ENCODE measurements at places on chromosomes 4 and X. TPM values are rescaled to one million over a fixed set of nuclear protein-coding genes. Genes with fewer than 3 reads are reported as not detected.

DNA sequence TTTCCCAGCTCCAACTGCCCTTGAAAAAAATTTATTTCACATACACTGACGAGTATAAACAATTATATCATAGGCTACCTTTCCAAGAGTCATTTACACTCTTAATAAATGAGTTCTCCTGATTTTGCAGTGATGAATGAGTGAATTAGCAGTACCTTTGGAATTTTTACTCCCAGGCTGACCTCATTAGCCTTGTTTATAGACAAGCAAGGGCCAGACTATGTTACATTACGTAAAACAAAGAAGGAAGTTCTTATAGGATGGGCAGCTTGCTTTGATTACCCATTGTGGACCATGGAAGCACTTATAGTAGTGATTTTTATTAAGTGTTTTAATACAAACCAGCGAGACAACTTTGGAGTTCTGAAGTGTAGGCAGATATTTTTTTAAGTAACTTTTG, 112.9 kb upstream of the C1QTNF7 start:
- DNase-seq = no peak

DNA sequence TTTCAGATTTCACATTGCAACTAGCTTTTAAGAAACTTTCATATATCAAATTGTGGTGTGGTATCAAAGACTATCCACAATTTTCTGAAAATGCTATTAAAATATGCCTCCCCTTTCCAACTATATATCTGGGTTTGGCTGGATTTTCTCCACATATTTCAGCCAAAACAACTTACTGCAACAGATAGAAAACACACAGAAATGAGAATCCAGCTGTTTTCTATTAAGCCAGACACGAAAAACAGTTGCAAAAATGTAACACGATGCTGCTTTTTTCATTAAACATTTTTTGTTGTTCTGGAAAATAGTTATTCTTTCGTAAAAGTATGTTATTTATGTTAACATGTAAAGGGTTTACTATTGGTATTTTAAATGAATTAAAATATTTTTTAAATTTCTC, 33.1 kb downstream of the DCTD start:
- peak; percentile 78 for DNase-seq

DNA sequence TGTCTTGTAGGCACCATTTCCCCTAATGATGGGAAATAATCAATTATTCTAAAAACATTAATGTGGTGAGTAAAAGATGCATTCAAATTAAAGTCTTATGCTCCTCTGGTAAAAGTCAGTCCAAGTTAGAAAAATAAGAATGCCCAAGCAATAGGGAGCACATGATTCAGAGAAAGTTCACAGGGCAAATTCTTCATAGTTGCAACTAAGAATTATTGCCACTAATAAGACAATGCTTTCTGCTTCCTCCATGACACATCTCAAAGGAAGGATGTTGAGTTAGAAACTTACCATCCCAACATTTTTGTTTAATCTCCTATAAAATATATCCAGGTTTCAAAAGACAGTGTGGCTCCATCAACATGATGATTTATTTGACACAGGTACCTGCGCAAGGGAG, 26.3 kb downstream of the PHOX2B start:
- DNase-seq = no peak

- DNase-seq = no peak
Observed at GRCh38 chr4:11341337-11342043, 87.2 kb downstream of the HS3ST1 start.

DNA sequence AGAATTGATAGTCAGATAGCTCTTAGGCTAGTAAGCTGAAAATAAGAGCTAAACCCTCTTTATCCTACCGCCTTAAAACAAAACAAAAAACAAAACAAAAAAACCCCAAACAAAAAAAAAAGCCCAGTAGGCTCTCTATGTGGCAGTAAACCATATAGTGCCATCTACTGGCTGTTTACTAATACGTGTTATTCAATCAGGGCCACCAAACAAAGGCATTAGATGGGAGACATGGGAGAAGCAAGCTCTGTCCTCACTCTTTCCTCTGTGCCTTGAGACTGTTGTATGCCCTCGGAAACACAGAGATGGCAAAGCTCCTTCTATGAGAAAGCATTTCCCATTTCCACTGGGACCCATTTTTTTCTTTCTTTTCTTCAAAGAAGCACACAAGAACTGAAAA, 148.8 kb upstream of the MID1 start:
- no peak for DNase-seq

DNA sequence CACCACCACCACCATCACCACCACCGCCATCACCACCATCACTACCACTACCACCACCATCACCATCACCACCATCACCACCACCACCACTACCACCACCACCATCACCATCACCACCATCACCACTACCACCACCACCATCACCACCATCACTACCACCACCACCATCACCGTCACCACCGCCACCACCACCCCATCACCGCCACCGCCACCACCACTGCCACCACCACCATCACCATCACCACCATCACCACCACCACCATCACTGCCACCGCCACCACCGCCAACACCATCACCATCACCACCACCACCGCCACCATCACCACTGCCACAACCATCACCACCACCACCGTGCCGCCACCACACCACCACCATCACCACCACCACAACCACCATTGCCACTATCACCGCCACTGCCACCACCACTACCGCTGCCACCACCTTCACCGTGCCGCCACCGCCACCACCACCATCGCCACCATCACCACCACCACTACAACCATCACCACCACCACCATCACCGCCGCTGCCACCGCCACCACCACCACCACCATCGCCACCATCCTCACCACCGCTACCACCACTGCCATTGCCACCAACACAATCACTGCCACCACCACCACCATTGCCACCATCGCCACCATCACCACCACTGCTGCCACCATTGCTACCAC, 1511.3 kb upstream of the AGA start:
- DNase-seq = no peak

- no peak for DNase-seq
Observed at GRCh38 chr4:174686826-174687225, 142.2 kb downstream of the GLRA3 start.

- no peak for DNase-seq
Observed at GRCh38 chr4:108725457-108725856, 37.4 kb downstream of the ETNPPL start.

- DNase-seq = peak; percentile 34
Observed at GRCh38 chrX:40278340-40279090, 180.8 kb upstream of the BCOR start.

- peak; percentile 93 for DNase-seq
Observed at GRCh38 chrX:31228415-31228832, 156.6 kb upstream of the FTHL17 start.

DNA sequence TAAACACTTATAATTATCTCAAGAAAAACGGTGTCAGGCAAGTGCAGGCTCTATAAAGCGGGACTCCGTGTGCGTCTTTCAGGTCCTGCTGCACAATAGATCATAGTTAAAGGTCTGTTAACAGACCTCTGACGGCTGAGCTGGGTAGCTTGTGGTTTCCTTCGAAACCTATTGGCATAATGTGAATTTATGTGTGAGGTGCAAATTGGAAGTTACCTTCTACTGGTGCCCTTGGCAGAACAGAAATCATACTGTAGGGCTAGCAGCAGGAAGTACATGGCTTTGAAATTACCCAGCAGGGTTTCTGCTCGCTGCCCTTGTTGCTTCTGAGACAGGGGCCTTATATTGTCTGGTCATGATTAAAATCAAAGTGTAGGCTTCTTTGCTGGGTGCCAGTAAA, 216.4 kb upstream of the HAND2 start:
- no peak for DNase-seq

DNA sequence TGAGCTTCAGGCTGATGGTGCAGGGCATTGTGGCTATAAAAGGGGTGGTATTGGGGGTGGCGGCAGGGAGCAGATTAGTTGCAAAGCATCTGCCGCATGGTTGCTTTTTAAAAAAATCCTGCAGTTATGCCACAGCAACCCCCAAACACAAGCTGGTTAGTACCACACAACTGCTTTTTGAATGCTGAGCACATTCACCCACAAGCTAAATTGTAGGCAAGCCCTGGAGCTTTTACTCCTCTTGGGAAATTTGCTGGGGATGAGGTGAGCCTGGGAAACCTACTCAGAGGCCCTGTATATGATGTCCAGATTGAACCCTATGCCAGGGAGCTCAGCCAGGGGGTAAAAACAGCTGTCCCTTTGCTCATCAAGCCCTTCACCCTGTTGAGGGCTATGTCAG, 33.8 kb upstream of the TRIM2 start:
- DNase-seq = no peak

DNA sequence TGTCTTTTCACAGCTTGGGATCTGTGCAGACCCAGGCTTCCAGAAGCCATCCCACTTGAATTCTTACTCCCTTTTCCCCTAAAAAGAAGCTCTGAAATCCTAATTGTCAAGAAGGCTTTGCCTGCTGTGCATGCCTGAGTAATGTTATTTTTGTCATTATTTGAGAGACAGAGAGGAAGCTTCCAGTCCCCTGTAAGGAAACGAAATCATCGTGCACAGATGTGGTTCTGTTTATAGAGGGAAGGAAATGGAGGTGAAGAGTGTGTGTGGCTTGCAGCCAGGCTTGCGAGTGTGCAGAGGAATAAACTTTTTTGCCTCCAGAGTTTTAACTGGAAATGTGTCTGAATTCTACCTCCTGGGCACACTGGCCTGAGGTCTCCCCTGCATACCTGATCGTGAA, 70.2 kb downstream of the TBL1X start:
- no peak for DNase-seq

- DNase-seq = no peak
Observed at GRCh38 chrX:134849390-134849789, 141.4 kb upstream of the SMIM10 start.

DNA sequence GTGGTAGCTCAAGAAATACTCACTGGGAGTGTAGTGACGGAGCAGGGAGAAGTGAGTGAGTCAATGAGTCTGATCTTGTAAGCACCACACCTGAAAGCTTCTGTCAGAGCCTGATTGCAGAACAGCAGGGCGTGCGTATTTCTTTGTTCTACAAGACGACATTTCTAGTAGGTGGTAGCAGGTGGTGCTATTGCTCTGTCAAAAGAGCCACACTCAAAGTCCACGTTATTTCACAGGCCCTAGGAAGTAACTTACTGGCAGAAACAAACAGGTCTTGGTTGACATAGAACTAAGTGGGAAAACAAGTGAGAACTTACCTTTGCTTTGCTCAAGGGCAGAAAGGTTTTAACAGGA, 46.4 kb upstream of the SPRY1 start:
- no peak for DNase-seq

GRCh38 chr4:123616951-123617461, 220.4 kb downstream of the SPRY1 start:
- DNase-seq = peak; percentile 94

DNA sequence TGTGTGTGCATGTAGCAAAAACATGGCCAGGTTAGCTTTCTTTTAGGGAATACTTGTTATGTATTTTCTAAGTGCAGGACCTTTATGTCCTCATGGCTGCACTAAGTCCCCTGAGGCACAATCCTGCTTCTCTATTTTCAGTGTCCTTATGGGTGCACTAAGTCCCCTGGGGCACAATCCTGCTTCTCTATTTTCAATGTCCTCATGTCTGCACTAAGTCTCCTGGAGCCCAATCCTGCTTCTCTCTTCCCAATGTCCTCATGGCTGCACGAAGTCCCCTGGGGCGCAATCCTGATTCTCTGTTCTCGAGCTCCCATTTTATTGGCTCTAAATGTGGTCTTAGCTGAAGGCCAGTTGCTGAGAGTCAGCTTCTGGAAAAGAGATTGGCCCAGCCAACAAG, 49.7 kb upstream of the GPRIN3 start:
- no peak for DNase-seq

DNA sequence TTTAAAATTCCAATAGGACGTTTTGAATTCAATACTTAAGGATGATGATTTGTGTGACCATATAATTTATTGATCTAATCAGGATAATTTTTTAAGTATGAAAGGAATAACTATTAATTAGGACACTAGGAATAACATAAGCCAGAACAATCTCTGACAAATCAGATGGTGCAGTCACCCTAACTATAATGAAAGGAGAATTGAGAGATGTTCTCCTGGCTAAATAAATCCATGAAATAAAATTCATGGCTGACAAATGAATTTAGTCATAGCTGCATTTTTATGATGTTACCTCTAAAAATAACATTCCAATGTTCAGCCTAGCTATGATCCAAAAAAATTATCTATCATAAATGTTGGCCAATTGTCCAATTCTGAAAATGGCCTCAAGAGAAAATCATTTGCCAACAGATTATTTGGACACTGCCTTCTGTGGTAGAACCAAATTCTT, 190.6 kb upstream of the NEIL3 start:
- DNase-seq = peak; percentile 37

DNA sequence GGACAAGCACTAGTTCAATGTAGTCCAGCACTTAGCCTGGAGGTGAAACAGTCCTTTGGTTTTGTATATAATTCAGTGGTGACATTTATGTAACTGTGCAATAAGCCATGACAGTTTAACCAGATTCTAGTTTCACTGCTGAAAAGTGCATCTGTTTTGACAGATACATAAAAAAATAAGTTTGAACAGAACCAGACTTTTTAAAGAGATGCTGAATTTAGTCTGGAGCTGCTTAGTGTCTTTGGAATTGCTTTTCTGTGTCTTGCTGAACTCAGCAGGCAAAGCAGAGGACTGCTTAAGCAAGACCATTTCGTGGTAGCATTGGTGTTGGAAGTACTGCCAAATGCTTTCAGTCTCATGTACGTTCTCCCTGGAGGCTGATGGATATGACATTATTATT, 393.5 kb downstream of the MAPK10 start:
- peak; percentile 66 for DNase-seq

The RENBP gene
- polyA plus RNA-seq = 2.4 TPM

The SSX2B gene
- not detected for polyA plus RNA-seq

The L1CAM gene
- 2.8 TPM for polyA plus RNA-seq

The ZBTB33 gene
- polyA plus RNA-seq = 15.5 TPM

The CFI gene
- 8.9 TPM for polyA plus RNA-seq

The CHST7 gene
- 3.3 TPM for polyA plus RNA-seq

Measured in muscle of back (tissue), 13 donors.